ENCODE measurements at places on chromosomes 5 and 9.

GRCh38 chr5:141867651-141868050, 10.6 kb downstream of the PCDH1 start:
- no peak for DNase-seq

- DNase-seq = no peak
Measured at GRCh38 chr5:172765766-172766286, 5.2 kb downstream of the DUSP1 start.

DNA sequence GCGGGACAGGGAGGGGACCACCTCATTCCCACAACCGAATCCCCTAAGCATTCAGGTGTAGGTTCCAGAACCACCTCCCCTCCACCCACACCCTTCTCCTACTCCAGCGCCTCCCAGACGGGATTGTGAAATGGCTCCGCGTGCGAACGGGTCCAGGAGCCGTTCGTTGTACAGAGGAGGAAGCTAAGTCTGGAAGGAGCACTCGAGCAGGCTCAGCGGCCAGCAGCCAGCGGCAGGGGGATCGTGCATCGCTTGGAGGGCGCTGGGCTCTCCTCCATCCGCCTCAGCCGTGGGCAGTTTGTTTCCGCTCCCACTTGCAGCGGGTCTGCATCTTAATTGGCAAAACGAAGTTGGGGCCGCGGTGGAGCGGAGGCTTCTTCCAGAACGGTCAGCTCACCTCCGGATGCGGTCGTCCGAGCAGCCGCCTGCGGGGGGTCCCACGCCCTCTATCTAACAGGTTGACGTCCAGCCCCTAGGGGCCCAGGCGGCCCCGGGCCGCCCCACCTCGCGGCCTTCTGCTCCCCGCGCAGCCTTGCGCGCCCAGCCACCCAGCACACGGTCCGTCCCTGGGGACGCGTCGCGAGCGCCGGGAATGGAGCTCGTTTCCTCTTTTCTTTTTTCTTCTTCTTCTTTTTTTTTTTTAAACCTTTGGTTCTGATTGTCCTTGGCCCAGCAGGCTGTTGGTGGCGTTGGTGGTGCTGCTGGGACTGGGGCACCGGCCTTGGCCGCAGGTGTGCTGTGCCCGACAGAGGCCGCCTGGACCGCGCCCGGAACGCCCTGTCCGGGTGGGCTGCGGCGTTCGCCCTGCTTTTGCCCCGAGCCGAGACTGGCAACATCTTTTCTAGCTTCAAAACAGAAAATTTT, 3.9 kb upstream of the BARX1 start:
- DNase-seq = no peak

DNA sequence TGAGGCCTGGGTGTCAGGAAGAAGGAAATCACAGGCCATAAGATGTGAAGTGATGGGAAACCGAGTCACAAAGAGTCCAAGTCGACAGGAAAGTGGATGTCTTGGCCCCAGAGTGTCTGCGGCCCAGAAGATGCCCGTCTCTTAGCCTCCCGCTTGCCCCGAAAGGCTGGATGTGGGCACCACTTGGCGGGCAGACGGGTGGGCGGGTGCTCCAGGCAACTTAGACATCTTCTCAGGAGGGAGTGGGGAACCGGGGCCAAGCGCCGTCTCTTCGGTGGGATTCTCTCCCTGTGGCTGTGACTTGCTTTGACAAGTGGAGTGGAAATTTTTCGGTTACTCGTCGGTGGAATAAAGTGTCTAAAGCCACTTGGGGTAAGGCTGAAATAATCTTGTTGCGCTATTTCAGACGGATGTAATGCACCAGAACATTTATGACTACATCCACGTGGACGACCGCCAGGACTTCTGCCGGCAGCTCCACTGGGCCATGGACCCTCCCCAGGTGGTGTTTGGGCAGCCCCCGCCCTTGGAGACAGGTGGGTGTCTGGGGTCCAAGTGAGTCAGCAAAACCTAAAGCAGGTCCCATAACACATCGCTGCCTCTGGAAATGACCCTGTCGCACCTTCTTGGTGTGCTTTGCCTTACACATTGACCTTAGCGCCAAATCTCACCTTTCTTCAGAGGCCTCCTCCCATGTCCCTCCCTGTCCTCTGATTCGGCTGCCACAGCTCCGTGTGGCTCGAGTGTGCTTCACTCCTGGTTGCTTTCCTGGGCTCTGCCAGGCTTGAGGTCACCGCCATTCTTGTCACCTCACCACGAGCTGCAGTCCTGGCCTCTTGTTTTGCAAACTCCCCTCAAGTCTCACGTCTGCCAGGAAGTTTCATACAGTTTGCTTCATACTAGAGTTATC, 20.4 kb upstream of the EXOC3 start:
- no peak for DNase-seq

DNA sequence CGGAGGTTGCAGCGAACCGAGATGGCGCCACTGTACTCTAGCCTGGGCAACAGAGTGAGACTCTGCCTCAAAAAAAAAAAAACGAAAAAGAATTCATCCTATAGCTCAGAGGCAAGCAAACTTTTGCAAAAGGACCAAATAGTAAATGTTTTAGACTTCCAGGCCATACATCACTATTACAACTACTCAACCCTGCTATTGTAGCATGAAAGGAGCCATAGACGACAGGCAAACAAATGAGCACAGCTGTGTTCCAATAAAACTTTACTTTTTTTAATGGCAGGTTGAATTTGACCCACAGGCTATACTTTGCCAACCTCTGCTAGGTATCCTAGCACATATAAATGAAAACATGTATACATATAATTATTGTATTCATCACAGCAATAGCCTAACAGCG, 58.9 kb upstream of the SLC30A5 start:
- no peak for DNase-seq

DNA sequence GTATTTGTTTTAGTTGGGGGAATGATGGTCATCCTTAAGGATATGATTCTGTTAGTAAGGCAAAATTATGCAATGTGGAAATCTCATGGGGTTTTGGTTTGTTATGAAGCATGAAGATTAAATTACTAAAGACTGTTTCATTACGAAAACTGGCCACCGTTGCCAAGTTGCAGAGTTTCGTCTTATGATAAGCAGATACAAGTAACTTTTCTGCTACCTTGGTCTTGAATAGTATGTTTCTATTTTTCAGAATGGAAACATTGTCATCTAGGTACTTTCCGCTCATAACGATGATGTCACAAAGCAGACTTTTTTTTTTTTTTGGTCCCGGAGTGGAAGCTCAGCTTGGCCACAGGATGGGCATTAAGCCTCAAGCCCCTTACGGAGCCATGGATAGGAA, 4.2 kb downstream of the CCNI2 start:
- DNase-seq = no peak

DNA sequence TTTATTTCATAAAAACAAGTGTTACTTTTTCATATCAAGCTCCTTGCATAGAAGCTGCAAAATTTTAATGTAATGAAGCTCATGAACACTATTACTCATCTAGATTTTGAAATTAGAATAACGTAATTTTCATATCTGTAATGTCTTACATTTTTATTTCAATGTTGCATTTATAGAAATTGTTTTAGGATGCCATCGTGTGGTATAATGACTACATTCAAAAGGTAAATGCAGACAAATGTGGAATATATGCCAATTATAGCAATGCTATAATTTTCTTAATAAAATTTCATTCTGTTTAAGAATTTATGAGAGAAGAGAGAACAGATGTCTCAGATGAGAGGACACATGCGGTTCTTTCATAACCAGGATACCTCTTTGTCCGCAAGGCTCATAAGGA, 230.2 kb downstream of the TMEM232 start:
- DNase-seq = no peak

DNA sequence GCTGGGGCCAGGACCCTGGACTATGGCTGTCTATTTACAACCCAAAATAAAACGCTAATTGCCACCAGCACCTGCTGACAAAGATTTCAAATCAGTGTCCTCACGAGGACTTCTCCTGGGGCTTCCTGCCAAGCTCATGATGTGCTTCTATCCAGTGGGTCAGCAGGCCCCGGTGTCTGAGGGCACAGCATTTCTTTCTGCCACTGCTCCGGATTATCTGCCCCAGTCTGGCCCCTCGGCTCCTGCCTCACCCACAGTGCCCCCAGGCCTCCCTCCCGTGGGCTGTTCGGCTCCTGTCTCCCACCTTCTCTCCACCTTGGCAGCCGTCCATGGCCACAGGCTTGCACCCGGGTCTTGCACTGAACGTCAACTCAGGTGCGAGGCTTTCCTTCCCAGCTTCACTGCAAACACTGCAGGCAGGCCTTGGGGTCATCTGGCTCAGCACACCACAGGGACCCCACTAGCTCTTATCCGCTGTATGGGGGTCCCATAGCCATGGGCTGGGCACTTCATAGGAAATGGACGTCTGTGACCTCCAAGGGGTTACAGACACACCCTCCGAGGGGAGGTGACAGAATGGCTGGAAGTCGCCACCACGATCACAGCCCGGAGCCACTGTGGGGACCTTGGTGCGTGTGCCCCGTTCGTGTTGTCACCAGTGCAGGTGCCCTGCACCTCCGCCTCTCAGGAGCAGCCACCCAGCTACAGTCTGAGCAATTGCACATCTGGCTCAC, 43.8 kb upstream of the FCN1 start:
- no peak for DNase-seq
